ENCODE measurements at places on chromosomes 11 and 22. TPM values are rescaled to one million over a fixed set of nuclear protein-coding genes. Genes with fewer than 3 reads are reported as not detected.
A peak's percentile ranks its signal among the peaks of the same experiment; 100 is the strongest.

GRCh38 chr11:95593111-95593510 is 196.5 kb downstream of the FAM76B start:
- no peaks in the 10 kb centered on the region for H3K36me3 ChIP-seq
- H3K27me3 ChIP-seq, result no peaks in the 10 kb centered on the region
- no peak overlapping the region for H3K27ac ChIP-seq
- DNase-seq, result no peak
- no peaks in the 10 kb centered on the region for H3K4me1 ChIP-seq
- H3K4me3 ChIP-seq, result no peak overlapping the region

DNA sequence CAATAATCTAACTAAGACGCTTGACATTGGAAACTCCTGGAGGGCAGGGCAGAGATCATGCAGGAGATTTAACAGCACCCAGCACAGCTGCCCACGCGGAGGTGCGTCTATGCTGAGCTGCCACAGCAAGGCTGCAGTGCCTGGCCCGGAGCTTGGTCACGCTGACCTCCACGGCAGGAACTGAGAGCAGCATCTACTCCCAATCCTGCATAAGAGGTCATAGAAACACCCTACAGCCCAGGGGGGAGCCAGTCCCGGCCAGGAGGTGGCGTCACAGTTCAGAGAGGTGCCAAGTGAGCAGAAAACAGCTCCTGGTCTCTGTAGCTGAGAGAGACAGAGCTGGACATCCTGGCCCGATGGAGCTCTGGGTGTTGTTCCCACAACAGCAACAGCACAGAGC is 121.1 kb upstream of the TMEM45B start:
- no peaks in the 10 kb centered on the region for H3K27me3 ChIP-seq
- no peak overlapping the region for H3K4me3 ChIP-seq
- no peak for DNase-seq
- peaks cover 8% of the 10 kb centered on the region for H3K4me1 ChIP-seq
- no peak overlapping the region for H3K27ac ChIP-seq

DNA sequence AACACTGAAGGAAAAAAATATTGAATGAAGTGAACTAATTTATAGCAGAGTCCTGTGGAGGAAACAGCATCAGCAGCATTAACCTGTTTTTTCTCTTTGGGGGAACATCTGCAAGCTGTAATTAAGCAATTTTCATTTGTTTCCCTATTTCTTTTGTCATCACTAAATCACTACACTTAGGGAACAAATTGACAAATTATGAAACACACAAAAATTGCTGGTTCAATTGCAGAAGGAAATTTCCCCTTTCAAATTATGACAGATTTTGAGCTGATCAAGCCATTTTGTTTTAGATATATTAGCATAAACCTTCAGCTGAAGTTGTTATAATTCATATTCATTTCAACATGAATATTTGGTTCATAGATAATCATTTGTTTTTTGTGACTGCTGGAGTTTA is 22.2 kb upstream of the RAG2 start:
- no peaks in the 10 kb centered on the region for H3K4me1 ChIP-seq
- H3K27ac ChIP-seq, result no peak overlapping the region
- no peaks in the 10 kb centered on the region for H3K27me3 ChIP-seq
- DNase-seq, result no peak

The BIRC3 gene
- 3.6 TPM for total RNA-seq

DNA sequence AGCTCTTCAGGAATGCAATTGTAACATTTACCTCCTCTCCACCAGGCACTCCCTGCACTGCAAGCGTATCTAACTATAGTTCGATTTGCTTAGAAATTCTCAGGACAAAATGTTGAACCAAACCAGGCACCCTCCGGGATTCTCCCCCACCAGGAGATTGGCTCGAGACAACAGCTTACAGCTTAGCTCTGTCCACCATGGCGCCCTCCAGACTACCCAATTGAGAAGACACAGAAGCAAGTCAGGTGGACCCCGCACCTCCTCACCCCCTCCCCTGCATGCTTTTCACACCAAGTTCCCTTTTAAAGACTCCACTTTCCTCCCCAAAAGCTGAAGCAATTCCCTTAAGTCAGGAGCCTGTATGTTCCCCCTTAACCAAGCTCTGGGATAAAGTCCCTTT is 34.7 kb upstream of the RFPL3 start:
- H3K36me3 ChIP-seq, result no peaks in the 10 kb centered on the region
- H3K27ac ChIP-seq, result no peak overlapping the region
- H3K4me3 ChIP-seq, result no peak overlapping the region
- no peaks in the 10 kb centered on the region for H3K27me3 ChIP-seq
- DNase-seq, result peak; percentile 32
- H3K4me1 ChIP-seq, result no peaks in the 10 kb centered on the region

GRCh38 chr22:27801616-27802345 is at the start of gene MN1:
Gene MN1 (minus strand): TSS chr22:27801756. CDS start chr22:27800543, 1,213 bp downstream.
- H3K4me1 ChIP-seq, result no peaks in the 10 kb centered on the region
- peaks cover 7% of the 10 kb centered on the region for H3K36me3 ChIP-seq
- no peak for DNase-seq
- peak within 1 kb of the TSS; percentile 83 for H3K4me3 ChIP-seq

DNA sequence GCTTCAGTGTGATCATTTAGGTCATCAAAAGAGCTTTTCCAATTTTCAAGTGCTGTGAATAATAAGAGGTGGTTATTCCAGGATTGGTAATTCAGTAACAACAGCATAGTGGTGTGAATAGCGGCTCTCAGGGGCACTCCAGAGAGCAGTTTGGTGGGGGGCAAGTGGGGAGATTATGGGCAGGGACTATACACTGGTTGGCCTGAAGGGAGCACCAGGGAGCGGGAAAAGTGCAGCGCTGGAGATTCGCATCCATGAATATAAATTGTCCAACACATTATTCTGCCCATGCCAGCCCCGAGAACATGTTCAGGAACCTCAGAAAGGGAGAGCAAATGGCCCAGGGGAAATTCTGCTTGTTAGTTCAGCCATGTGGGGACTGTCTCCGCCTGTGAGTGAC is 37.9 kb downstream of the OR6Q1 start:
- no peaks in the 10 kb centered on the region for H3K36me3 ChIP-seq
- H3K27me3 ChIP-seq, result no peaks in the 10 kb centered on the region
- no peak for DNase-seq
- no peak overlapping the region for H3K27ac ChIP-seq
- H3K4me1 ChIP-seq, result no peaks in the 10 kb centered on the region

The OOSP3 gene
- total RNA-seq, result not detected

GRCh38 chr22:17114173-17114897 is 6.8 kb downstream of the TMEM121B start:
- H3K4me3 ChIP-seq, result no peak overlapping the region
- no peaks in the 10 kb centered on the region for H3K27me3 ChIP-seq
- H3K27ac ChIP-seq, result no peak overlapping the region
- H3K4me1 ChIP-seq, result peaks cover 13% of the 10 kb centered on the region

The VSTM5 gene
- total RNA-seq, result not detected

DNA sequence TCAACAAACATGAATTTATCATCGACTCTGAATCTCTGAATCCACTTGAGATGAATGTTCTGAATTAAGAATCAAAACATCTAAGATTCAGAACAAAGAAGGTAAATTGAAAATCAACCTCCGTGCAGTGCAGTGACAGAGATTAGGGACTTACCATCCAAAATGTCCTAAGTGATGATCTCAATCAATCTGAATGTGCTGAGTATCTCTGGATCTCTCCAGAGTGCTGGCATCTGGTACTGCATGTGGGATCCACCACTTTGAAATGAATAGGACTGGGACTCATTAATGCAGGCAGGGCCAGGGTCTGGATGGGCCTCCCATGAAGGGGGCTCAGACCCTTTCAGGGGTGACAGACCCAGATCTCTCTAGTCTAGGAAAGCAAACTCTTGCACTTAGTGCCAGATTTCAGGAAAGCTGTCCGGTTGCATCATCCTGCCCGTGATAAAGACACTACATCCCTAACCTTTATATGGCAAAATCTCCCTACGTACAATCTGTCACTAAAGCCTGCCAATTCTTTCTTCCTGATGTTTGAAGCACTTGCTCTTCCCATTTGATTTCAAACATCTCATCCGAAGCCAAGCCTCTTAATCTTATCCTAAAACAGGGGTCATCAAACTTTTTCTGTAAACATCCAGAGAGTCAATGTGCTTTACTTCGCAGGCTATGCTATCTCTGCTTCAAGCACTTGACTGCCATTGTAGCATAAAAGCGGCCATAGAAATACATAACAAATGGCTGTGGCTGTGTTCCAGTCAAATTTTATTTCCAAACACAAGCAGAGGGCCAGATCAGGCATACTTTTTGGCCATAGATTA is 263.3 kb downstream of the LARGE1 start:
- H3K4me3 ChIP-seq, result no peak overlapping the region
- no peak for DNase-seq
- no peaks in the 10 kb centered on the region for H3K27me3 ChIP-seq
- peak overlapping the region; percentile 32 for H3K27ac ChIP-seq
- no peaks in the 10 kb centered on the region for H3K36me3 ChIP-seq

The PLCB3 gene
- 15.5 TPM for total RNA-seq

DNA sequence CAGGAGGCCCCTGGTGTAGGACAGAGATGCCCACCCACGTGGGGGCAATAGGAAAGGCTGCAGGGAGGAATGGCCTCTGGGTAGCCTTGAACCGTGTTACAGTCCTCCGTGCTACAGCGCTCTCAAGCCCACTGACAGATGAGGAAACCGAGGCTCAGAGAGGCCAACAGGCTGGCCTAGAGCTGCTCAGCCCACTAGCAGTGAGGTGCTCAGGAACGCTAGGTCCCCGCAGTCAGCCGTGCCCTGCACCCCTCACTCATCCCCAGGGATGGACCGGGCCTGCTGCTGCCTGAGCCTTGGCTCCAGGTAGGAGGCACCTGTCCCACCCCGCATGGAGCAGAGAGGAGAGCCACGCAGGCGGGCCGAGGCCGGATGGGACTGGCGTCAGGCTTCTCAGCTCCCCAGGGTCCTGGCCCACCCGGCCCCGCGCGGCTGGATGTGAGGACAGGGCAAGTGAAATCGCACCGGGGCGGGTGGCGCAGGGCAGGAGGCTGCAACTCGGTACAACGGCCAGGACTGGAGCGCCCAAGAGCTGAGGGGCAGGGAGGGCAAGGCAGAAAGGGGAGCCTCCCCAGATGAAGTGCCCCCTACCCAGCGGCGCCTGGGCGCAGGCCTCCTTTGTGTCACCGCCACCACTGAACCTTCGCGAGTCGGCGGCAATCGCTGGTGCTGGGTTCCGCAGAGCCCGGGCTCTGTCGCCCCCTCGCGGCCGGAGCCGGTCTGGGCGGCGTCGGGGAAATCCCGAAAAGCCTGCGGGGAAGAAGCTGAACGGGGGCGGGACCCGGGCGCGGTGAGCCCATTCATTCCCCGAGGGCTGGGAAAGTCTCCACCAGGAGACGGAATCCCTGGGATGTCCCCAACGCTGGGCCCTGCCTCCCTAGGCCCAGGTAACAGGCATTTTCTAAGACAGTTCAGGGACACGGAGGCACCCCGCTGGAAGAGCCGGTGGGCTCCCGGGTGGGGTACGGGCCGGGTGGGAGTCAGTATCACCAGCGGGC is 8.4 kb upstream of the SLC2A11 start:
- peak; percentile 79 for DNase-seq
- peak overlapping the region; percentile 12 for H3K4me3 ChIP-seq
- peak overlapping the region; percentile 16 for H3K27ac ChIP-seq

GRCh38 chr11:42473106-42473505 is 838.7 kb upstream of the API5 start:
- no peaks in the 10 kb centered on the region for H3K36me3 ChIP-seq
- no peak for DNase-seq
- no peak overlapping the region for H3K27ac ChIP-seq
- no peak overlapping the region for H3K4me3 ChIP-seq
- no peaks in the 10 kb centered on the region for H3K27me3 ChIP-seq

GRCh38 chr11:47413908-47414684 is 5.7 kb downstream of the SLC39A13 start:
- no peak for DNase-seq
- peaks cover 65% of the 10 kb centered on the region for H3K36me3 ChIP-seq
- no peak overlapping the region for H3K4me3 ChIP-seq
- H3K4me1 ChIP-seq, result no peaks in the 10 kb centered on the region
- peak overlapping the region; percentile 94 for H3K27ac ChIP-seq
- H3K27me3 ChIP-seq, result no peaks in the 10 kb centered on the region

The HTR3A gene
- total RNA-seq, result 0.24 TPM

GRCh38 chr11:81839016-81839415 is 894.6 kb downstream of the FAM181B start:
- DNase-seq, result no peak
- no peak overlapping the region for H3K4me3 ChIP-seq
- H3K4me1 ChIP-seq, result no peaks in the 10 kb centered on the region
- H3K36me3 ChIP-seq, result no peaks in the 10 kb centered on the region
- H3K27me3 ChIP-seq, result no peaks in the 10 kb centered on the region
- no peak overlapping the region for H3K27ac ChIP-seq

The ART5 gene
- total RNA-seq, result 0.86 TPM

The PLAAT2 gene
- not detected for total RNA-seq

- no peak overlapping the region for H3K27ac ChIP-seq
- H3K4me1 ChIP-seq, result peaks cover 12% of the 10 kb centered on the region
- H3K4me3 ChIP-seq, result no peak overlapping the region
- no peaks in the 10 kb centered on the region for H3K36me3 ChIP-seq
- H3K27me3 ChIP-seq, result no peaks in the 10 kb centered on the region
These were observed 32.6 kb downstream of the KREMEN1 start for GRCh38 chr22:29105468-29105867.

DNA sequence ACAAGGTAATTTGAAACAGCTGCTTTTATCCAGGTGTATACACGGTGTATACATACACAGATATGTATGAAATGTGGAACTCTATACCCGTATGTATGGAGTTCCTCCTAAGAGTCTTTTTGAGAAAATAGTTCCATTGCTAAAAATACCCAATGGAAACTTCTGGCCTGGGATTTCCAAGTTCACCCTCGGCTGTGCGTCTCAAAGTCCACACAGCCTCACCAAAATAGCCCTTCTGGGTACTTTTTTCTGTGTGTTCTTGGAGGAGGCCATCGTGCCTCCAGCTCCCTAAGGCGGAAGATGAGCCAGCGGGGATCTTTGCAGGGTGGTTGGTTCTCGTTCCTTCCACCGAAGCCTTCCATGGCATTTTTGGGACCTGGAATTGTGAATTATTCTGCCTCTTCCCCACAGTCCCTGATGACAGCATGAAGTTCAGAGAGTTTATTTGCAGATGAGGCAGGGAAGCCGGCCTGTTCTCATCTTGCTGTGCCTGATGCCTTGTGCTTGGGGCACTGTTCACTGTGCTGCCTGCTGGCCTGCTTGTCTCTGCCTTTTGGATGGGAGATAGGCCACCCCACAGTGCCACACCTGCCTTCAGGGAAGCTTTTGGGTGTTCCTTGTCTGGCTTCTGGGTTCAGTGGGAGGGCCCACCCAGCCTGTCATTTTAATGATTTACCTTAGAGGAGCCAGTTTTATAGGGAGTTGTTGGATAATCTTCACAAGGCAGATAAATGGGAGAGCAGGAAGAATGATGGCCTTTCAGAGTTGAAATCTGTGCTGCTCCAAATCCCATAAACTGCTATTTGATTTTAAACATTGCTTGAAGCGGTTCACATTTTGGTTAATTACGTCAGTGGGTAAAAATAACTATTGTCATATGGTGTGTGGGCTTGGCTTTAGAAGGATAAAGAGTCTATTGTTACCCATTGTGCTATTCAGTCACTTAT is 112.7 kb upstream of the OR4B1 start:
- H3K36me3 ChIP-seq, result no peaks in the 10 kb centered on the region
- peak; percentile 47 for DNase-seq
- H3K4me3 ChIP-seq, result no peak overlapping the region
- no peaks in the 10 kb centered on the region for H3K27me3 ChIP-seq
- H3K4me1 ChIP-seq, result peaks cover 30% of the 10 kb centered on the region

- no peaks in the 10 kb centered on the region for H3K4me1 ChIP-seq
- no peak for DNase-seq
- no peaks in the 10 kb centered on the region for H3K27me3 ChIP-seq
- no peak overlapping the region for H3K4me3 ChIP-seq
- no peak overlapping the region for H3K27ac ChIP-seq
These were observed 5.8 kb downstream of the THRSP start for GRCh38 chr11:78069465-78069864.

The SHISAL1 gene
- 0.26 TPM for total RNA-seq

Measured in right atrium auricular region (tissue), 2 donors.